Head of caudate nucleus (tissue), 42 donors: ENCODE measurements at places on chromosomes 3 and 15.

DNA sequence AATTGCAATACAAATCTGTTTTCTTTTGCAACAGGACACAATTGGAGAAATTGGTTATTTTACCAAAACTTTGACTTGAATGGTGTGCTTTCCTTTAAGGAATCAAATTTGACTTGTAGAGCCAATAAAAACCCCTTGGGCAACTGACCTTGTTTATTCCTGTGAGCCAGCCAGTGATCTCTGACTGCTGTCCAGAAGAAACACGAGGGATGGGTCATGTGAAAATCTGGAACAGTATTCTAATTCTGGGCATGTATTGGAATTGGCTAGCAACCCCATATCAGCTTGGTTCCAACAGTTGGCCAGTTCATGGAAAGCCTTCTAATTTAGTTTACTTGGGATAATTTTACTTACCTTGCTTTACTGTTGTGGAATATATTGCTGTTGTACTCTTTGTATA is 19.1 kb upstream of the HHATL start:
- DNase-seq = peak; percentile 43

- DNase-seq = no peak
Observed at GRCh38 chr3:46642971-46643370, 30.6 kb downstream of the FAM240A start.

- DNase-seq = no peak
Observed at GRCh38 chr3:111321786-111322185, 220.2 kb upstream of the CD96 start.

DNA sequence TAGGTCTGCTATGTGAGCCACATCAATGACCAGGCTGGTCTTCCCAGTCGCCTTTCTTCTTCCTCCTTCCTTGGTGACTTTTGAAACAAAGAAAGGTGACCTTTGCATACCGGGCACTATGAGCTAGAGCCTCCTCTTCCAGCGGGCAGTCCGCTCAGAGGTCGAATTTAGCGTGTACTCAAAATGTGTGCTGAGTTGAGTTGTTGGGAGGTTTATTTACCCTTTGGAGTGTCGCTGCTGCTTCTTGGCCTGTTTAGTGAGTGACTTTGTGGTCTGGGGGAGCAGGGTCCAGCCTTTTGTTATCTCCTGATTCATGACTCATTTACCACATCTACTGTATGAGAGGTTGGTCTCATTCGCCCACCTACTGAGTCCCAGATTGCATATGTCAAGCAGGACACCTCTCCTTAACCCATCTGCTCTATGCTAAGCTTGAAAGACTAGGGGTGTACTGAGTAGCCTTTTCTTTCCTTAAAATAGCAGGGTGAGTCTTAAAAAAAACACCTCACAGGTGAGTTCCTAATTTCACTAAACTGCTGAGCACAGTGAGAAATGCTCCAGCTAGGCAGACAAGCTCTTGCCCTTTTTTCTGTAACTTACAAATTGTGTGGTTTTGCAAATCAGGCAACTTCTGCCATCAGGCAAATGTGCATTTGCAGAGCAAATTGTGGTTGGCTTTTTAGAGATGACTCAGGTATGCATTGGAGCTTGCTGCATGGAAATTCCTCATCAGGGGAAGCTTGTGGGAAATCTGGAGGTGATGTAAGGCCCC is 3.2 kb upstream of the SIAH2 start:
- no peak for DNase-seq

DNA sequence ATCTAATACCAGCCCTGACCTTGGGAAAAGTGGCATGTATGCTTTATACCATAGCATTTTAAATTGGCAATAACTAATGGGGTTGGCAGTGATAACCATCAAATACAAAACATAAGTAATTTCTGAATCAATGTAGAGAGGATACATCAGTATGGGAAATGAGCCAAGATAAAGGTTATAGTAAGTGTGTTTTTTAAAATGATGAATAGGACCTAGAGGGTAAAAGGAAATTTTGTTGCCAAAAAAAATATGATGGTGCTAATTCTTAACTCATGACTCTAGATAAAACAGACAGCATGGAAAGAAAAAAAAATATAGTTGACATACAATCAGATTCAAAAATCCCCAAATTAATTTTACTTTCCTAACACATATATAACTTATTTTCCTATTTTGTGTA is 75.4 kb upstream of the ROBO1 start:
- no peak for DNase-seq

- no peak for DNase-seq
Observed at GRCh38 chr15:51842852-51843737, 13.6 kb downstream of the TMOD3 start.

DNA sequence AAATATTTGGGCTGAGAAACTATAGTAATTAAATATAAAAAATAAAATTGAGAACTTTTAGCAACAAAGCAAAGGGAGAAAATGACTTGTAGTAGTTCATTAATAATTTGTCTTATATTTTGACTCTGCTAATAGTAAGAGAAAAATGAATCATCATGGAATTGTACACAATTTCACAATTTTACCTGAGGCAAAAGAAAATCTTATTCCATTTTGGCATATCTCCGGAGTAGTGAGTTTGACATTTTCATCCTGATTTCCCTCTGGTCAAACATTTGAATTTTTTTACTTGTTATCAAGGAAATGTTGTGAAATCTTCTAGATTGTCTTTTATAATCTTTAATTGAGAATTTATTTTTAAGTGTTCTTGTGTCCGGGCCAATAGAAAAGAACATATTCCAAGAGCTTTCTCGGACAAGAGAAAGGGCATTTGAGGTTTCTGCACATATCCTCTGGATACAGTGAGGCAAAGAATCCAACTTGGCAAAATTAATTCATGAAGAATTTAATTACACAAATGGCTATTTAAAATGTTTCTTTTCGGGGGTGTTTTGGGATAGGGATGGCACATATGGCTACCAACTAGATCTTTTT is 89.3 kb upstream of the IGSF10 start:
- no peak for DNase-seq

DNA sequence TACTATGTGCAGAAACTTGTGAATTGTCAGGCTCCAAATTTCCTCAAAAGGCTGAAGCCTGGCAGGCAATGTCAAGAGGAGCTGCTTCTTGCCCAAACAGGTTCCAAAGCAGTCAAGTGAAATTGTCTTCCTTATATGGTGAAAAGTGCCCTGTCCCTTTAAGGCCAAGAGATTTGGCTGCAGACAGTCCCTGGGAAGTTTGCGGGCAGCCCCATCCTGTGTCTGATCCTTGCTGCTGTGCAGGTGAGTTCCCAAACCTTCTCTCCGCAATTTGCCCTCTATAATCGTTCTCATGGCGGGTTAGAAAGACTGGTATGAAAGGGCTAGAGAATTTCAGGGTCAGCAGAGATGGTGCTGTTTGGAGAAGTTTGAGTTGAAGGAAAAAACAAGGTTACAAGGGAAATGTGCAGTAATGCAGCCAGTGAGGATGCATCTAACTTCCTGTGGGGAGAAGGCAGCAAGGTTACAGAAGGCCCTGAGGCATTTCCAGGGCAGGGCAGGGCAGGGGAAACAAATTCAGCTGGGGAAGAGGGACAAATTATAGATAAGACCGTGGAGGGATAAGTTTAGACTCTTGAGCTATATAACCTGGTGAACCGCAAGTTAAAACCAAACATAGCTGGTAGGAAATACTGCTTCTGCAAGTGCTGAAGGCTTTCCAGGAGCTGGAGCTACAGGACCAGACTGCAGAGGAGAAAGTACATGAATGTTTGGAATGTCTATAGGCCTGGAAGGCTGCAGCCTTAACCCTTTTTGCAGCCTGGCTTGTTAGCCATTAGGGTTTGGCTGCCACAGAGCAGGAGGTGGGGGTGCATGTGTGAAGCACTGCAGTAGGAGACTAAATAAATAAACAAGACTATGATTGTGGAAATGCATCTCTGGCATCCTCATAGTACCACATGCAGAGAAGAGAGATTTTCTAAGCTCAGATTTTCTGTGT is 256.2 kb upstream of the IL12A start:
- no peak for DNase-seq

DNA sequence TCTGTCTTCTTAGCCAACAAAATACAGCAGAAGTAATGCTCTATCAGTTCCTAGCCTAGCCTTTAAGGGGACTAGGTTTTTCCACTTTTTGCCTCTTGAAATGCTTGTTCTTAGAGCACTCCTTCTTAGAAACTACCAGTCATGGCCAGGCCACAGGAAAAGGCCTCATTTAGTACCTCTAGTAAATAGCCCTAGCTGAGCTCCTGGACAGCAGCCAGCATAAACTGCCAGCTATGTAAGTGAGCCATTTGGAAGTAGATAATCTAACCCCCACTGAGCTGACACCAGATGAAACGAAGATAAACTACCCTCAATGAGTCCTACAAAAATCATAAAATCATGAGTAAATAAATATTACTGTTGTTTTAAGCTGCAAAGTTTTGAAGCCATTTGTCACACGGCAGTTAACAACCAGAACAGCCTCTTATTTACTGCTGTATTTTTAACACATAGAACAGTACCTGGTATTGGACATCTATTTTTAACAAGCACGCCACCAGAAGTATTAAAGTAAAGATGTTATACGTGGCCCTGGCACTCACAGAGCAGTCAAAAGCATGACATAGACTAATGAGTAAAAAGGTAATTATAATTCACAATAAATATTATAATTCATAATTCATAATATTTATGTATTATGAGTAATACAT is 12.0 kb downstream of the TBC1D5 start:
- no peak for DNase-seq

DNA sequence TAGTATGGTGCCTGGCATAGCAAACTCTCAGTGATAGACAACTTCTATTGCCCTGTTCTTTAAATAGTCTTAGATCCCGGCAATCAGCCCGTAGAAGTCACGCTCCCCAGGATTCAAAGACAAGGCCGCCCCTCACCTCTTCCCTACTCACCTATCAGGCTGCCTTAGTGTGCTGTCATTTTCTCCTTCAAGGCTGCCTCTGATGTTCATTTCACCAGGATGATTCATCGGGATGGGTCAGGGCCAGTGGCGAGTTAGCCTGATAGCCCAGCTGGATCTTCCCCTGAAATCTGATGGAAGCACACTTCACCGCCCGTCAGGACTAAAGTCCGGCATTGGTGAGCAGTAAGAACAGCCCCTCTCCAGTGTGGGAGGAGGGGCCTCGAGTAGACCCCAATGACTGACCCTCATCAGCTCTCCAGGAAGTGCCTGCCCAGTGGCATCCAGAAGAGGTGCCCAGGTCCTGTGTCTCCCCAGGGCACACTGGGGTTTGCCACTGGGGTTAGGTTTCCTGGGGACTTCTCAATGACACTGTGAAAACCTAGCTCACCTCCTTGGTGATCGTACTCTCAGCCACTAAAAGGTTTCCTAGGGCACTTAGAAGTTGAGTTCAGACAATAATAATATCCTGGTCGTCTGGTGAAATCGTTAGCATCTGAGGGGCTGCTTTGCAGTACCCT is 37.5 kb downstream of the TPM1 start:
- no peak for DNase-seq

GRCh38 chr3:138842483-138843188 is 7.9 kb upstream of the PIK3CB start:
- no peak for DNase-seq

GRCh38 chr15:85955501-85956391 is 123.9 kb upstream of the AGBL1 start:
- DNase-seq = no peak

GRCh38 chr15:90184119-90184785 is 16.9 kb upstream of the SEMA4B start:
- DNase-seq = peak; percentile 68

- DNase-seq = peak; percentile 18
Observed at GRCh38 chr3:56131974-56132590, 336.2 kb downstream of the ERC2 start.
